ENCODE measurements at places on chromosomes 16 and 17. TPM values are rescaled to one million over a fixed set of nuclear protein-coding genes. Genes with fewer than 3 reads are reported as not detected.

DNA sequence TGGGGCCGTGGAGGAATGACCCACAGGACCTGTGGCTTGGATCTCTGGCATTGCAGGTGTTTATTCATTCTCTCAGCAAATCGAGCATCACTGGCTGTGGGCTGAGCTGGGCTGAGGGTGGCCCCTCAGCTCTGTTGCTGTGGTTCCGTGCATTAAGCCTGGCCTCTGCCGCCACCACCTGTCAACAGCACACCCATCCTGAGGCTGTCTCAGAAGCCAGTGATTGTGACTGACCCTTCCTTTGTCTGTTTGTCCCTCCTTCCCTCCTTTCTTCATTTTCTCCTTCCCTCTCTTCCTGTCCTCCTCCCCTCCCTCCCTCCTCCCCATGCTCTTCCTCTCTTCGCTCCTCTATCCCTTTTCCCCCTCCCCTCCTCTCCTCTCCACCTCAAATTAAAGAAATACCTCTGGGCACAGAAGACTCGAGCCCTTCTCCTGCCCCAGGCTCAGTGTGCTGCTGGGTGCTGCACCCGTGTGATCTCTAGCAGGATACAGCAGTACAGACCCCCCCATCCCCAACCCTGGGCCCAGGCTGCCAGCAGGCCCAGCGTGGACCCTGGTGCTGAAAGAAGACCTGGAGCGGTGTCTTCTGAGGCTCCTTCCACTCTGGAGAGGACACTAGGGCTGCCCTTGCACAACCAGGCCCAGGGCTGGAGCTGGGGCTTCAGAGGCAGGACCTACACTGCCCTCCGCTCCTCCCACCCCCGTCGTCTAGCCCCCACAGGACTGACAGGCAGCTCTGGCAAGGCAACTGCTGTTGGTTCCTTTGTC is 75.9 kb downstream of the PLD6 start:
- no peak overlapping the region for H3K27ac ChIP-seq
- H3K27me3 ChIP-seq, result no peaks in the 10 kb centered on the region
- no peak for DNase-seq
- no peak overlapping the region for H3K4me3 ChIP-seq
- H3K36me3 ChIP-seq, result peaks cover 74% of the 10 kb centered on the region

- H3K4me1 ChIP-seq, result peaks cover 41% of the 10 kb centered on the region
- no peak overlapping the region for H3K27ac ChIP-seq
- no peak overlapping the region for H3K4me3 ChIP-seq
- no peaks in the 10 kb centered on the region for H3K27me3 ChIP-seq
- peaks cover 73% of the 10 kb centered on the region for H3K36me3 ChIP-seq
Measured at GRCh38 chr16:27361987-27362386, 40.0 kb upstream of the IL21R start.

GRCh38 chr17:7313890-7314718 is 1.1 kb downstream of the GPS2 start:
- no peak for DNase-seq
- peak overlapping the region; percentile 94 for H3K4me3 ChIP-seq
- H3K4me1 ChIP-seq, result peaks cover 72% of the 10 kb centered on the region
- H3K27ac ChIP-seq, result peak overlapping the region; percentile 93
- H3K27me3 ChIP-seq, result no peaks in the 10 kb centered on the region

- no peaks in the 10 kb centered on the region for H3K4me1 ChIP-seq
- no peaks in the 10 kb centered on the region for H3K36me3 ChIP-seq
- no peaks in the 10 kb centered on the region for H3K27me3 ChIP-seq
- no peak for DNase-seq
Measured at GRCh38 chr16:19876501-19877059, 8.1 kb downstream of the GPRC5B start.

TERB1 gene
- total RNA-seq, result not detected

CD300E gene
- total RNA-seq, result 20.1 TPM
